ENCODE measurements at places on chromosomes 5 and 9.
A peak's percentile ranks its signal among the peaks of the same experiment; 100 is the strongest.

DNA sequence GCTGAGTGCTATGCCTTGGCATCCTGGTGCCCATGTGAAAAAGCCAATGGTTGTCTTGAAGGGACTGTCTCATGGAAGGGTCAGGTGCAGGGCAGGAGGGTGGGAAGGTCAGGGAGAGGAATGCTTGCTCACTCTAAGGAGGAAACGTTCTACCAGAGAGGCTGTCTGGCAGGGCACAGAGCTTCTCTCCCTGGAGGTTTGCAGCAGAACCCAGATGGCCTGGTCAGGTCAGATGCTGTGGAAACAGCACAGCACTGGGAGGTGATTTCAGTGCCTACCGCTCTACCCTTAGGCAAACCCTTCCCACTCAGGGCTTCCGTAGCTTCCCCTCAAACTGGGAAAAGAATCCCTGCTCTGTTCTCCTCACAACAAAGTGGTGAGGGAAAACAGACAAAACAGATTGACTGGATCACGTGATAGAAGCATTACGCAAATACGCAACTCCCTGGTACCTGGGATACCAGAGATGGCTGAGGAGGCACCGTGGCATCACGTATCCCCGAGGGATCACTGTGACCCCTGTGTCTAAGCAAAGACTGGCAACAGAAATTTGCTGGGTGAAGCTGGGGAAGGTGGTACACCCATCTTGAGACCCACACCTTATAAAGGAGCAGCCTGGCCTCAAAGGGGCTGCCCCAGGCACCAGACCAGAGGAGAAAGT lies 3.9 kb upstream of the MGAT1 start:
- no peak for DNase-seq

DNA sequence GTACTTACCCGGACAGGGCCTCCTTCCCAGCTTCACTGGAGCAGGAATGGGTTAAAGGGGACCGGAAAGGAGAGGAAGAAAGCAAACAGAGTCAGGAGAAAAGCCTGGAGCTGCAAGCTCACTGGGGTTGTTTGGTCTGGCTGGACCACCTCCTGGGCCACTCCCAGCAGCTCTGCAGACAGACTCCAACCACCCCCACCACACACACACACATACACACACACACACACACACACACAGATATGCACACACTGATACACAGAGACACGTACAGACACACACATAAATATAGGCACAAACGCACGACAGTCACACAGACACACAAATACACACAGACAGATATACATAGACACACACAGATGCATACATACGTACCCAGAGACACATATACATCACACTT lies 34.9 kb upstream of the SYNPO start:
- DNase-seq, result no peak

DNA sequence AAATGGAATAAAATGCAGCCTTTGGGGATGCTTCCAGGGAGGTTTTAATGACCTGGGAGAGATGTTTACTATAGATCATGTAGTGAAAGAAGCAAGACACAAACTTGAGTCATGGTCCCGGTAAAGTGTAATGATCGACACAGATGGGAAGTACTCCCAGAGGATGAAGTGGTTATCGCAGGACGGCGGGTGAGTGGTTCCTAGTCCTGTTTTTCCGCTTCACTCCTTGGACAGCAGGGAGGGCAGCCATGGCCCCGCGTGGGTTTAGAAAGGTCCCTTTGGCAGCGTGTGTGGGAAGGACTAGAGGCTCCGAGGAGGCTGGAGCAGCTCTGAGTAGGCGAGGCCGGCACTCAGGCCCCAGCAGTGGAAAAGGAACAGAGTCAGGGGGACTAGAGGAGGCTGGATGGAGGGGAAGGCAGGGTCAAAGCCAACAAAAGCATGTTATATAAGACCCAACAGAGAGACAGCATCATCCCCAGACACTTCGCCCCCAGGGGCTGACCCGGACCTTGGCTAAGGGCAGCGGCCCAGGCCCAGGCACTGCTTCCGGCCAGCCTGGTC lies 49.2 kb upstream of the STXBP1 start:
- no peak for DNase-seq

DNA sequence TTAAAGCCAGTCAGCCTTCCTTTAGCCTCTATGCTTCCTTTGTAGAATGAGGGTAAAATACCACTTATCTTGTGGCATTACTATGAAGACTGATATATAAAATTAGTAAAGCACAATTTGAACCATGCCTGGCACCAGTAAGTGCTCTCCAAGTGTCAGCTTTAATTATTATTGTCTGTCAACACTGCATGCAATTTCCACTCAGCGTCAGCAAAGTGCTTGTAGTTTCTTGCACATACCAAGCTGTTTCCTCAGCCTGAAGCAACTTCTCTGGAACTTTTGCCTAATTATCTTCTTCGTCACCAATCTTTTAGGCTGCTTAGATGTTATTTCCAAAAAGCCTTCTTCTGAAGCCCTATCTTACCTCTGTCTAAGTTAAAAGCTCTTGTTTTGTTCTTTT lies 177.3 kb downstream of the CDC42SE2 start:
- DNase-seq, result no peak

- peak; percentile 73 for DNase-seq
Observed at GRCh38 chr9:137034709-137035506, 3.0 kb upstream of the FUT7 start.

DNA sequence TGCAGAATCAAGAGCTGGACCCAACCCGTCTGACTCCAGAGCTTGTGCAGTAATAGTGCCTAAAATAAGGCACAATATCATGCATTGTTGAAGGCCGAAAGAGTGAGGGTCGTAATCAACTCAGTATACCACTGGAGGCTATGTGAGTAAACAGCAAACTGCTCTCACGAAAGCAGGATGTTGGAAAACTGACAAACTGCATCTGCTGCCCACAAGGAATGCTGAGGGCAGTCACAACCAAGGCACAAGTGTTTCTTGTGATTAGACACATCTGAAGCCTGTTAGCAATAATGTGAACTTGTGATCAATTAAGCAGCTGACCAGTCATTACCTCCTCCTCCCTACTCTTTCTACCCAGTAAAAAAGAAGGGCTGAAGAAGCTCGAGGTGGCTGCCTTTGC lies 48.8 kb downstream of the TRPM3 start:
- no peak for DNase-seq

- DNase-seq, result no peak
Observed at GRCh38 chr9:13896922-13897835, 416.8 kb downstream of the NFIB start.

DNA sequence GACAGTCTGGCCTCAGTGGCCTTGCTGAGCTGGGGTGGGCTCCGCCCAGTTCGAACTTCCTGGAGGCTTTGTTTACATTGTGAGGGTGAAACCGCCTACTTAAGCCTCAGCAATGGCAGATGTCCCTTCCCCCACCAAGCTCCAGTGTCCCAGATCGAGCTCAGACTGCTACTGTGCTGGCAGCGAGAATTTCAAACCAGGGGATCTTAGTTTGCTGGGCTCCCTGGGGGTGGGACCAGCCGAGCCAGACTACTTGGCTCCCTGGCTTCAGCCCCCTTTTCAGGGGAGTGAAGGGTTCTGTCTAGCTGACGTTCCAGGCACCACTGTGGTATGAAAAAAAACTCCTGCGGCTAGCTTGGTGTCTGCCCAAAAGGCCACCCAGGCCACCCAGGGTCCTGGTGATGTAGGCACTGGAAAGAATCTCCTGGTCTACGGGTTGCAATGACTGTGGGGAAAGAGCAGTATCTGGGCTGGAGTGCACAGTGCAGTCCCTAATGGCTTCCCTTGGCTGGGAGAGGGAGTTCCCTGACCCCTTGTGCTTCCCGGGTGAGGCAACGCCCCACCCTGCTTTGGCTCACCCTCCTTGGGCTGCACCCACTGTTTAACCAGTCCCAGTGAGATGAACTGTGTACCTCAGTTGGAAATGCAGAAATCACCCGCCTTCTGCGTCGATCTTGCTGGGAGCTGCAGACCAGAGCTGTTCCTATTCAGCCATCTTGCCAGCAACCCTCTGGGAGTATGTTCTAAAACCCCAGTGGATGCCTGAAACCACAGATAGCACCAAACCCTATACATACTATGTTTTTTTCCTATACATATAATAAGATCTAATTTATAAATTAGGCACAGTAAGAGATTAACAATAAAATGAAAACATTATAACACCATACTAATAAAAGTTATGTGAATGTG lies 95.5 kb downstream of the TMEM161B start:
- no peak for DNase-seq

GRCh38 chr5:35924122-35924949 lies 14.1 kb downstream of the CAPSL start:
- no peak for DNase-seq

DNA sequence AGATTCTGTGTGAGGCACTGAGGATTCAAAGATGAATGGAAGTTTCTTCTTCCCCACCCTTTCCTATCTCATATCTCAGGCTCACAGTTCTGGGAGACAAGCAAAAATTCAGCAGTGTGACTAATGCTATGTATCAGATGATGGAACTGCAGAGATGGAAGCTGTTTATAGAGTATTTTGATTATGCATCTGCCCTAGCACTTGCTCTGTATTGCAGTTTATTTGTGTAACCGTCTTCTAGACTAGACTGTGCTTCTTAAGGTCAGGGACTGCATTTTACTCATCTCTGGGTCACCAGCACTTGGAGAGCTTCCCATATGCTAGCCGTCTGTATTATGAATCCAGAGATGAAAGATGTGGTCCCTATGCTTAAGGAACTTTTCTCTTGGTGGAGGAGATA lies 12.6 kb downstream of the CAVIN4 start:
- no peak for DNase-seq

DNA sequence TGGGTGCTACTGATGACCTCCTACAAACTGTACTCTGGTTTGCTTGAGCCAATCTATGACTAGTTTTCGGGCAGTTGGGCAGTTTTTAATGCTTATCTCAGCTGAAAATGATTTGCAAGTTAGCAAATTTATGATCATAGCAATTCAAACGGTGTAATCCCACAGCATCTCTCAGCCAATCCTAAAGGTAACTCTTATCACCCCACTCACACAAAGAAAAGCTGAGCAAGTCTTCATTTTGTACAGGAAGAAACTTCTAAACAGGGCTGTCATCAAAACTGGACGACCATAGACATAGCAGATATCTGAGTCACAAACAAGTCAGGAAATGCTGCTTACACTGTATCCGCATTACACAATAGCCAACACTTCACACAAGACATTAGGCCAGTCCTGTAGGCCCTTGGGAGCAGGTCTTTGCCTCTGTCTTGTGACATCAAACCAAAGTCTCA lies 2.6 kb upstream of the ENC1 start:
- no peak for DNase-seq

DNA sequence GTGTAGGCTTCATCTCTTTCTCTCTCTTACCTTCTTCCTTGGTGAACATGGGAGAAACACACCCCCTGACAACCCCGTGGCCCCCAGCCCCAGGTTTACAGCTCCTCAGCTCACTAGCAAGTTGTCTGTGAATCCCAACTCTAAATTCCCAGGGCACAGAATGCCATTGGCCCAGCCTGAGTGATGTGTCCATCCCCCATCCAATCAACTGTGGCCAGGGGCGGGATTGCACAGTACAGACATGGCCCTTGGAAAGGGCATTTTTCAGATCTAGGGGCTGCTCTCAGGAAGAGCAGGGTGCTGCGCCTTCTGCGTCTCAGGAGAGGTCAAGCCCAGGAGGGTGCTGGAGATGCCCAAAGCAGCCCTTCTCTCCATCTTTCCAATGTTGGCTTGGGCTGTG lies 48.2 kb upstream of the ASS1 start:
- DNase-seq, result no peak

DNA sequence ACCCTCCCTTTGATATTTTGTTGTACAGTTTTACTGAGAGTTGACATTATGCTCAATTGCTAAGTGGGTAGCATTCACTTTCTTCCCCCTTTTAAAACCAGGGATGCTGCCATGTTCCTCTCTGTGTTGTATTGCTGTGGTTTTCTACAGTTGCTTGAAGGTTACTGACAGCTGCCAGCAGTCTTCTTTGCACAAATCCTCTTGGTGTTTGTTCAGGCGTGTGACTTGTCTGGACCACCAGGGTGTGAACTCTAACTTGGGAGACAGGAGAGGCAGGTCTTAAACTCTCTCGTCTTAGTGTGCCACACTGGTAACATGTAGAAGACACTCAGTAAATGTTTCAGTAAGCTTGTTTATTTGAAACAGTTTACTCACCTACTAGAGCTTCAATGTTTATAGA lies 25.1 kb downstream of the SLC44A1 start:
- no peak for DNase-seq
